Uterus (tissue), 4 donors: ENCODE measurements at places on chromosomes 3 and 15.

DNA sequence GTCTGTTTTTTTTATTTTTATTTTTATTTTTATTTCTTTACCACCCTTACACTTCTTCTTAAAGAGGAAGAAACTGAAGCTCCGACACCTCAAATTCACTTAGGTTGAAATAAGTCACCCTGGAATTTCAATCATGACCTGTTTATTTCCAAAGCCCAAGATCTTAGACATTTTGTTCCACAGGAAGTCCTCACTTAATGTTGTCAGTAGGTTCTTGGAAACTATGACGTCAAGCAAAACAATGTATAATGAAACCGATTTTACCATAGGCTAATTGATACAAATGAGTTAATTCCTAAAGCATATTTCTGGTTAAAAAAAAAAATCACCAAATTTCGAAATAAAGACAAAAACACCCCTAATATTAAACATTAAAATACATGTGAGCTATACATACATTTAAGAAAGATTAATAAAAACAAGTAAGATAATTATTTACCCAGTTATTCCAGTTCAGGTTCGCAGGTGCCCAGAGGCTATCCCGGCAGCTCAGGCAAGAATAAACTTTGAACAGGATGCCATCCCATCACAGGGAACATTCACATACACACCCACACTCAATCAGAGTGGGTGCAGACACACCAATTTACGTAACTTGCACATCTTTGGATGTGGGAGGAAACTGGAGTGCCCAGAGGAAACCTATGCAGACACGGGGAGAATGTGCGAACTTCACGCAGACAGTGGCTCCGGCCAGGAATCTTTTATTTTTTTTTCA is 391.0 kb downstream of the RAP2B start:
- no peak for DNase-seq

DNA sequence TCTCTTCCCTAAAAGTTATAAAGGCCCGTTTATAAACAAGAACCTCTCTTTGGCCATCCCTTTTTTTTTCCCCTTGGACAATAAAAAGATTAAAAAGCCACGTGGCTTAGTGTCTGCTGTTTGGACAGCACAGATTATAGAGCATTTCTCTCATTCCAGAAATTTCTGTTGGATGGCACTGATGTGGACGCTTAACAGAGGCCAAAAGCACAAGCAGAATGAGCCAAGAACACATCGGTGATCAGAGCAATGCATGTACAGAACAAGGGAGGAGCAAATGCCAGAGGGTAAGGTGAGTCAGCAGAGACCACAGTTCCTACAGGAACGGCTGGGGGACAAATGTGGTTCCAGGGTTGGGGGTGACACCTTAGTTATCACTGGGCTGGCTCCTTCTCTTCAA is 30.3 kb upstream of the CTNNB1 start:
- DNase-seq: no peak

- DNase-seq: no peak
These were observed 1.6 kb upstream of the ABI3BP start for GRCh38 chr3:100994809-100995208.

- DNase-seq: no peak
These were observed 260.0 kb downstream of the ABHD5 start for GRCh38 chr3:43950775-43951174.

DNA sequence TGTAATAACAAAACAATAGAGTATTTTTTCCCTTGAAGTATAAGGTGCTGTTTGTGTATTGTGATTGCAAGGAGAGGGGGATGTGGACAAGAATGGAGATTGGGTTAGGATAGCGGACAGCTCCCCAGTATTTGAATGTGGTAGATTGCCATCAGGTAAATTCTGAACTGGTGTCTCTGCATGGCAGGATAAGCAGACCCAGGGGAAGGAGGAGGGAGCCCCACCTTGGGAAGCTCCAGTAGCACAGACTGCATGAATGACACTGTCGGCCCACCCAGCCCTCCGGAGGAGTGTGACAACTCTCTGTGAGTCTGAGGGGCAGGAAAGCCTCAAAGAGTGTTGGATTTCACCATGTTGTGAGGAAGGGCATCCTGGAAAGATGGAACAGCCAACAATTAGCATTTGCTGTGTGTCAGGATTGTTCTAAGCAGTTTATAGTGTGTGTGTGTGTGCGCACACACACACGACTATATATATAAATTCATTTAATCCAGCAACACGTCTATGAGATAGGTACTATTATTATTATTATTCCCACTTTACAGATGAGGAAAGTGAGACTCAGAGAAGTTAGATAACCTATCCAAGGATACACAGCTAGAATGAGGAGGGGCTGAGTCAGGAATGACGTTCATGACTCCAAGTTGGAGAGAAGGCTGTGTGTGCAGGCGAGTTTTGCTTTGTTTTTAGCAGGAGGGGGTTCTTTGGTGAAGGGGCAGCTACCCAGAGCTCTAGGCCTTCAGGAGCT is 63.4 kb upstream of the LCTL start:
- no peak for DNase-seq

GRCh38 chr3:64398476-64398875 is 173.2 kb upstream of the PRICKLE2 start:
- no peak for DNase-seq

- no peak for DNase-seq
These were observed 10.0 kb downstream of the SNTN start for GRCh38 chr3:63662500-63662899.

DNA sequence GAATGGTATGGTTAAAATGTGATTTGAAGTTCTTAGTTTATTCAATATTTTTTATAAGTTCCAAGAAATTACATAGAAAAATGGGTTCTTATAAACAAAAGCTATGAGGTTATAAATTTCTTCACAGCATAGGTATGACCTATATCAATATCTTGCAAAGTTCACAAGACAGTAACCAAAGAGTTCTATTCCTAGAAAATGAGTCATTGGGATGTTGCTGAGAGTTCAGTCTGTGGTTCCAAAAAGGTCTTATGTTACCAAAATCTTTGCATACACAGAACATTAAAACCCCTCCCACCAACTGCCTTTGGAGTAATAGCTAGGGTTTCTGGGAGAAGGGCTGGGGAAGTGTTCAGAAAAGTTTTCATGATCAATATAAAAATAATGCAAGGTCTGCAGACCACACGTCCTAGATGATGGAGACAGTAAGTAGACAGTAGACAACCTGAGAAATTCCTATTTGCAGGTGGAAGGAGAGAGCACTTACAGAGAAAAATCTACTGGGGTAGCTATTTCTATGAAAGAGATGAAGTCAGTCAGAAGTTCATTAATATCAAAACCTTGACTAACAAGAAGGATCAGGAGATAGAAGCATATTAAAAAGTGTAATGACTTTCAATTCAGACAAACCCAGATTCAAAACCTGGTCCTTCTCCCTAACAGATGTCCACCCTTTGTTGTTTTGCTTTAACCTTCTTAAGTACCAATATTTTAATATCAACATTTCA is 279.3 kb downstream of the KCNH8 start:
- no peak for DNase-seq

DNA sequence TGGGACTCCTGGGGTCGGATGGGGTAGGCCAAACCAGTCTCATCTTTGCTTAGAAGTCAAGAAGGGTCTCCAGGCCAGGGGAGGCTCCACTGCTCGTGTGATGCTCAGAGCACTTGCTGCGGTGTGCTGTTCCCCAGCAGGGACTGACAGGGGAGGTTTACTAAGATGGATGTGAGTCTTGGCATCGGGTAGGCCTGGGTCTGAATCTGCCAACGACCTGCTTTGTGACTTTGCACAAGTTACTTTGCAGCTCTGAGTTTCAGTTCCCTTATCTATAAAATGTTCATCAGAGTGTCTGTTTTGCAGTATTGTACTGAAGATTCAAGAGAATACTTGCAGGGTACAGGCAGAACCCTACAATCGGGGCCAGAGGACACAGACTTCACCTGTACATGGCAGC is 17.3 kb upstream of the CDCP1 start:
- no peak for DNase-seq

- DNase-seq: no peak
These were observed 159.0 kb upstream of the TSC22D2 start for GRCh38 chr3:150248888-150249681.

GRCh38 chr3:133930341-133930933 is 34.8 kb upstream of the RAB6B start:
- no peak for DNase-seq

- no peak for DNase-seq
These were observed 169.4 kb downstream of the CHST2 start for GRCh38 chr3:143288944-143289343.

DNA sequence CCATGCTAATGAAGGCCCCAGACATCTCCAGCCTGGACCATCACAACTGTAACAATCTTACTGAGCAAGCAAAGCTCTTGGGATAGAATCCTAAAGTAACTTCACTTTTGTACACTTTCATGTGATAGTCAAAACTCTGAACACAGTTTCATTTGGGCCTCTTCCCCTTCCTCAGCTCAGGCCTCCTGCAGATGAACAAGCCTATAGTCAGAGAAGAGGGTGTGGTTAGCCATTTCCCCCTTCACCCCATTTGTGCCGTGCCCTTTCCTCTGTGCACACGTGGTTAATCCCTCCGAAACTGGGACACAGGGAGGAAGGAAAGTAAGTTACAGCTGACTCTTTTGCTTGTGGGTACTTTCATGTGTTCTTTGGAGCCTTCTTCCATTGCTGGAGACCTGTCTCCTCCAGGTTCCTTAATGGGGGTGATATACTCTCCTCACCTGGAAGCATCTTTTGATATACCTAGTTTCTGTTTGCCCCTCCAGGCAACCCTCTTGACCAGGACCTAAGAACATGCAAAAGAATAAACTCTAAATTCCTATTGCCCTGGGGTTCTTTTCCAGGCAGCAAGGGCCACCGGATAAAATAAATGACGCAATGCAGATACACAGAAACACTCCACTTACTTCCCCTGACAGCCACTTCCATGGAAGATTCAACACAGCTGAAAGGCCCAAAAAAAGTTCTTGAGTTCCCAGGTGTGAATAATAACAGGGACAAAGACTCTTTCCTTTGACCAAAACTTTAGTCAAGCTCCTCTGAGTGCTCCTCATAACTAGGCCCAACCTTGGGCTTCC is 29.6 kb upstream of the CSTA start:
- DNase-seq: no peak

DNA sequence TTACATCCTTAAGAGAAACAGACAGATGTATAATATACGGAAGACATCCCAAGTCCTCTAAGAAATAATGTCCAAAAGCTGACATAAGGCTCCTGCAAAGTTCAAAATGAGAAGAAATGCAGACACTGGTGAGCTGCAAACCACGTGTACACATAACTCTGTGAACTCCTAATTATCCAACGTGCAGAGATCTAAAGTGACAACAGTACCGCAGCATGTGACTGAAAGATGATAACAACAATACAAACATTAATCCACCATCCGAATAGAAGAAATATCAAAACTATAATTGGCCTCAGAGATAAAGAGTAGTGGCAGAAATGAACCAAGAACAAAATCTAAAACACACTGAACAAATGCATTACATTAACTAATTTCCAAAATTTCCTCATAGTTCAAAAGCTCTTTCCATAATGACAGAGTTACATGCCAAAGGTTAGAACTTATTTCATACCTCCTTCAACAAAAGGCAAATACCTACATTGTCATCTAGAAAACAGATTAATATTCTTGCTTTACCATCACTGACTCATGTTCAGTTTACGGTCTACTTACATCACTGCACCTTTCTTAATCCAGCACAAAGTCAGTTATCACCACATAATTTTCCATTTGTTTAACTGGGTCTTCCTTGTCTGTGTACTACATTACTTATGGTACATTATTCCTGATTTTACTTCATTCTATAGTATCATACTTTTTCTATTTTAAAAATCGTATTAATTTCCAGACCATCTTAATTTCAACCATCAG is 2.2 kb downstream of the PDCD10 start:
- no peak for DNase-seq

DNA sequence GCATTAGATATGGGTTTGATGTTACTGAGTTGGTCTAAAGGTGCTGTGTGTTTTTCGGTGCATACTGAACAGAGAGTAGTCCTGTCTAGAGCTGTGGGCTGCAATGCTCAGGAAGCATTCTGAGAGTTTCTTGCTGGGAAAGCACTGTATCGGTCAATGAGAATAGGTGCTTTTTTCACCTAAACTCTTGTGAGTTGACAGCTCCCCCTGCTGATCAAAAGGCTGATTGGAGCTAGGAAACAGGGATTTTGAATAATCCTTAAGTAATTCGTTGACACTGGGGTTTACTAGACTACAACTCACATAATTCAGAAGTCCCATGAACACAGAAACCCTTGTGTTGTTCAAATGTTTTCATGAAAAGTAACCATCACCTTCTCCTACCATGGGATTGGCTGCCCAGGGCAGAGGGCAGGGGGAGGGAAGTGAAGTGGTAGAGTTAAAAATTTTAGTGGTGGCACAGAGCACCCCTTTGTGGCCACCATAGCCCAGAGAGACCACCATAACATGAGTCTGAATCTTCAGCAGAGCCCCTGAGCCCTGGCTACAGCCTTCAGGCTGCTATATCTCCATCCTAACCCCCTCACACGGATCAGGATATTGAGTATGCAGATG is 13.0 kb upstream of the MANF start:
- DNase-seq: no peak

DNA sequence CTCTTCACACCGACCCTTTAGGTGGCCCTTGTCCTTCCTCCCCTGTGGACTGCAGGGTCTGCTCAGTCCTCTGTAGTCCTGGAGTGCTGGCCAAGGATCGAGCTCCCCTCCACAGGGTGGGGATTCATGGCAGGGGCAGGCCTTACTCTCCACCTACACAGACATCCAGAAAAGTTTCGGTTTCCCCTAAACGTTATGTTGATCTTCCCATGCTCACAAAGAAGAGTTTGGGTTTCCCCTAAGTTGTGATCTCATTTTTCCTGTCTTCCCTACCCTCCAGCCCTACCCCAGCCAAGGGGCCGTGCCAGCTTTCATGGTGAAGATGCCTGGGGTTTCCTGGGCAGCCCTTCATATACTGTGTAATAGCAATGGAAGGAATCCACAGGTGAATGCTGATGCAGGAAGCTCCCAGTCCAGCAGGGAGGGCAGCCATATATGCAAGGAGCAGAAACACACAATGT is 10.3 kb downstream of the STOML1 start:
- DNase-seq: no peak

DNA sequence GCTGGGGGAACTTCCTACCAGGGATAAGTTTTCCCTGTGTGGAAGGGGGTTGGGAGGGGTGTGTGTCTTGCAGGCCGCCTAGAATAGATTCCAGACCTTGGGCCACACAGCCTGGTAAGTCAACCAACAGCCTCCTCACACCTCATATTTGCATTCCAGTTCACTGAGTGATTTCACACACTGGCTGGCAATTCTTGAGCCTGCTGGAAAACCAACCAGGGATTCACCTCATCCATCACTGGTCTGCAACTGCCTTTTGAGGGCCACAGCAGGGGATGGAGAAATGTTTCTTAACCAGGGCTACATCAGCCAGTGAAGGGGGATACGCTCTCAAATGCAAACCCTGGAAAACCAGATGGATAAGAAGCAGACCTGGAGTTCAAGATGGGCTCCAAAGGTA is 2.0 kb downstream of the FSTL1 start:
- no peak for DNase-seq

DNA sequence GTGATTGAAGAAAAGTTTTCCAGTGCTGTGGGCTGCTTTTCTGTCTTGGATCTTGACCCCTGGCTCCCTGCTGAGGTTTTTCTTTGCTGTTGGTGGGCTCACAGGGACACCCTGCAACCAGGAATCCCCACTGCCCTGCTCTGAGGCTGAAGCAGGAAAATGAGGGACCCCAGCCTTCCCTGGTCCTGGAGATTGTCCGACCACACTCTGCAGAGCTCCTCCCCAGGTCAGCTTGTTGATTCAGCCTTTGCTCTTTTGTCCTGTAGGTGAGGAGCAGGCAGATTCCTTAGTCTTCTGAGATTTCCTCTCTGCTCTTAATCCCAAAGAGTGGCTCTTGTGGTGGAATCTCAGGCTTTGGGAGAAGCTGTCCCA is 194.5 kb downstream of the RPLP1 start:
- DNase-seq: no peak
